WERI-Rb-1 (cell line): ENCODE measurements at places on chromosomes 2 and 18.

GRCh38 chr2:170969872-170970496 lies 40.9 kb downstream of the GORASP2 start:
- no peak for DNase-seq

DNA sequence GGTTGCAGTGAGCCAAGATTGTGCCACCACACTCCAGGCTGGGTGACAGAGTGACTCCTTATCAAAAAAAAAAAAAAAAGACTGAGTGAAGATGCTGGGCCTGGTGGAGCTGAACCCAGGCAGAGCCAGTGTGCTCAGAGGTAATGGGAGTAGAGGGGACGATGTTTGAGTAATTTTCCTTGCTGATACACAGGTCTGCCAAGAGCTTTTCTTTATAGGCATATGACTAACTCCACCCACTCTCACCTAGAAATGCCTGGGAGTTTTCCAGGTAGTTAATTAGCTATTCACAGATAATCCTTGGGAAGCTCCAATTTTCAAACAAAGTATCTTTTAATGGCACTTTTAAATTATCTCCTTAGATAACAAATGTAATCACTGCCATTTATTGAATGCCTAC lies 33.4 kb upstream of the ACSL3 start:
- no peak for DNase-seq

DNA sequence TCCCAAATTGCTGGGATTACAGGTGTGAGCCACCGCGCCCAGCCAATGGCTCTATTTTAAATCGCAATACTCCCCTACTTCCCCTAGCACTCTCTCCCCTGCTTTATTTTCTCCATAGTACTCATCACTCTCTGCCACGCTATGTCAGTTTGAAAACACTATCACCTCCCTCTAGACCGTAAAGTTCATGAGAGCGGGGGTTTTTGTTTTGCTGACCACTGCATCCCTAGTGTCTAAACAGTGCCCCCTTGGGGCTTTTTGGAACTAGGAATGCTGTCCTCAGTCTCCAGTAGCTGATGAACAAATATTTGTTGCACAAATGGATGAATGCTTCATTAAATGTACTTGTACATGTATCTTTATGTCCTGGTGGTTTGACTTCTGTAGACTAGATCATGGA lies 44.1 kb downstream of the ATOH8 start:
- DNase-seq = peak; percentile 56

GRCh38 chr2:110114831-110115255 lies 779 bp downstream of the MALL start:
- no peak for DNase-seq

GRCh38 chr2:33763671-33764310 lies 164.7 kb upstream of the FAM98A start:
- no peak for DNase-seq

DNA sequence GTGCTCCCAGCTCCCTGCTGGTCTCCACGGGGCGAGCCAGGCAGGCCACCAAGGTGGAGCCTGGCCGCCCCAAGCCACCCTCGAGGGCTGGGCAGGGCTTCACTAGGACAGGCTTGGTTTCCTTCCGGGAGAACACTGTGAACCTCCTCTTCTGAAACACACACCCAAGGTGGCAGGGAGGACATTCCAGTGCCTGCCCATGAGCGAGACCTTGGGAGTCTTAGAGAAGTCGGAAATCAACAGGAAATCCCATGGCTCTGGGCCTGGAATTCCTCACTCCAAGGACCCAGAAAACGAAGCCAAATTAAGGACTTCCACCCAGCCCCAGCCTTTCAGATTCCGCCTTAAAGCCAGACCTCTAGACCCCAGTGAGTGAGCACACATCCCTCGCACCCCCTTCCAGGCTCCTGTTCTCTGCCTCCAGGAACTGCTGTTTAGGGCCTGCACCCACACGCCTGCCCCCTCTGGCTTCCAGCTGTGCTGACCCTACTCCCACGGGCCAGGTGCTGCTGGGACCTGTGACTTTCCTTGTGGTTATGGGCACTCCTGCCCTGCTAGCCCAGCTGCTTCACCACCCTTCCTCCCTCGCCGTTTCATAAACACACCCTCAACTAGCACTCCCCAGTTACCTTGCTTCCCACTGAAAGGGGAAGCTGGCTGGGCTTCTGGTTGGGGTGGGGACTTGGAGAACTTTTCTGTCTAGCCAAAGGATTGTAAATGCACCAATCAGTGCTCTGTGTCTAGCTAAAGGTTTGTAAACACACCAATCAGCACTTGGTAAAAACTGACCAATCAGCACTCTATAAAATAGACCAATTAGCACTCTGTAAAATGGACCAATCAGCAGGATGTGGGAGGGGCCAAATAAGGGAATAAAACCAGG lies 13.7 kb downstream of the GPR17 start:
- DNase-seq = no peak

DNA sequence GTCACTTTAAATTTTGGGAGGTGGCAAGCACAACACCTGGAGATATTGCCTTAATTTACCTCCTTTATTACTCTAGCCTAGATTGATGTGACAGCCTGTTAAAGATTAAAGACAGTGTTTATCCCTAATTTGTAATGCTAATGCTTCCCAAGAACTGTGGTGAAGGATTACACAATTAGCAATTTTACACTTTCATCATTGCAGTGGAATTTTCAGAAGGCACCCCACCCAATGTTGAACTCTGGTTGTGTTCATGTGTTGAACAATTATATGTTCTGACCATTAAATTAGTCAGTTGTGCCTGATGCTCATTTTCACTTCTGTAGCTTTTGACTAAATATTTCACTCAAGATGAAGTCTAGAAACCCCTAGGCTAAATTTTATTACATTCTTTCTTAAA lies 317.1 kb upstream of the CWC22 start:
- no peak for DNase-seq

DNA sequence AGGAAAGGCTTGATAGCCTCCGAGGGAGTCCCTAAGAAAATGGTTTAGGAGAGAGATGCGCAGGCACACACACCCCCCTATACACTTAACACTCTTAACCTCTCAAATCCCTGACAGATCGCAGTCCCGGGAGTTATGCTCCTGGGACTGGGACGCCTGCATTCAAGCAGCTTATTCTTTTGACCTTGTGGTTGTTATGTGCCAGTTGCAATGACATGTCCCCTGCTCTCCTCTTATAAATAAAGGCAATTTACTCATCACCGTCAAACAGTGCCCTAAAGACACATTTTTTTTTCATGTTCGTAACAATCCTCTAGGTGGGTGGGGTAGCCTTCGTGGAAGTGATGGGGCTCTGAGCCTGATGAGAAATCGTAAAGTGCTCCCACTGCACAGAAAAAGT lies 162.2 kb downstream of the LRRC30 start:
- DNase-seq = peak; percentile 45

- no peak for DNase-seq
These were observed 38.3 kb upstream of the ANKRD44 start for GRCh38 chr2:197348721-197349360.

- no peak for DNase-seq
These were observed 695.5 kb downstream of the LRRTM4 start for GRCh38 chr2:76826691-76827090.

- DNase-seq = no peak
These were observed 804.4 kb downstream of the EPHA4 start for GRCh38 chr2:220767591-220768255.

DNA sequence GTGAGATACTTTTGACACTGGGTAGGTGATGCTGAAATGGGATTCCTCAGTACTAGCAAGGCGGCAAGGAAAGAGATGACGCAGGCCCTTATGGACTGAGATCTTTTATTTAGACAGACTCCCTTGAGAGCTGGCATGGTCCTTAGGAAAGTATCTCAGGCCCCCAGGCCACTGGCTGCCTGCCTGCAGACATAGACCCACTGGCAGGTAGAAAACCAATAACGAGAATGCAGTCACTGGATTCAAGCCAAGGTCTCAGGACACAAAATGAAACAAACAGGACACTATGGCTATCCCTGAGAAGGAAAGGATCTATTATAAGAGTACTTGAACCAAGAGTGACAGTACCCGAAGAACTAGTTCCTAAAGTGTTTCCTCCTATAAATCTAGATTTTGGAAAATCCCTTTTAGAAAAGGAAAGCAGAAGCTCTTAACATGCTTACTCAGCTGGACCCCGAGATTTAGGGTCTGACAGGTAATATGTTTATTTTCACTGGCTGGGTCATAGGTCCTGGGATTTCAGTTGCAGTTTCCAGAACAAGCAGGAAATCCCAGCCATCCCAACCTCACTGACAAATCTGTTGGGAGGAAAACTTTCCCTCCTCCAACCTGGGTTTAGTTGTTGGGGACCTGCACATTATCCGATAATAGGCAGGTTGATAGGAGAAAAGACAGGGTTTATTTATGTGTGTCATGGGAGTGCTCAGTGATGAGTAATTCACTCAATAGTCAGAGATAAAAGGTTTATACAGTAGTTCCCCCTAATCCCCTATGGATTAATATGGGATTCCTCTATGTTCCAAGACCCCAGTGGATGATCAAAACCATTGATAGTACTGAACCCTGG lies 44.5 kb downstream of the COMMD1 start:
- no peak for DNase-seq

- no peak for DNase-seq
These were observed 108.4 kb downstream of the FAM210A start for GRCh38 chr18:13617826-13618515.

- DNase-seq = no peak
These were observed 29.8 kb downstream of the ADD2 start for GRCh38 chr2:70738159-70738558.

GRCh38 chr2:86054535-86055082 lies 51.1 kb downstream of the POLR1A start:
- no peak for DNase-seq

- peak; percentile 62 for DNase-seq
These were observed 56.9 kb downstream of the COL4A4 start for GRCh38 chr2:227106845-227107759.

DNA sequence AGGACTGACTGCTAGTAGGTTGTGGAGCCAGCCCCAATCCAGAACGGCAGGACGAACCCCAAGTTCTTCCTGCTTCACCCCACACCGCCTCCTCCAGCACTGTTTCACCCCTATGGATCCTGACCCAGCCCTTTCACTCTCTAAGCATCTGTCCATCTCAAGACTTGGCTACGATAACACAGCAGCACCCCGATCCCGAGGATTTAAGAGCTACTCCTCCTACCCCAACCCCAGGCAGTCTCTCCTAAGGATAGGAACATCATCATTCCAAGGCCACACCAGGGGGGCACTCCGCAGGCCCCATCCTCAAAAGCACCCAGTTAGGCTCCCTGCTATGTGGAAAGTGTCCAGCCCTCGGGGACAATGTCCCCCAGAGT lies 645 bp downstream of the KCTD18 start:
- no peak for DNase-seq

- DNase-seq = no peak
These were observed 8.0 kb downstream of the CTDSP1 start for GRCh38 chr2:218407717-218408116.

DNA sequence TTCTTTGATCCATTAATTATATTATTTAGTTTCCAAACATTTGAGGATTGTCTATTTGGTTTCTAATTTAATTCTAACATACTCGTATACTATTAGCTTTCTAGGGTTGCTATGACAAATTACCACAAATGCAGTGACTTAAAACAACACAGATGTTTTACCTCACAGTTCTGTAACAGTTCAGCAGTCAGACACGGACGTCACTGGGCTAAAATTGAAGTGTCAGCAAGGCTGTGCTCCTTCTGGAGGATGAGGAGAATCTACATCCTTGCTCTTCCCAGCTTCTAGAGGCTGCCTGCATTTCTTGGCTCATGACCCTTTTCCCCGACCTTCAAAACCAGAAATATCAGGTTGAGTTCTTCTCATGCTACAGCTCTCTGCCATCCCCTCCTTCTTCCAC lies 117.6 kb downstream of the TFCP2L1 start:
- DNase-seq = no peak

DNA sequence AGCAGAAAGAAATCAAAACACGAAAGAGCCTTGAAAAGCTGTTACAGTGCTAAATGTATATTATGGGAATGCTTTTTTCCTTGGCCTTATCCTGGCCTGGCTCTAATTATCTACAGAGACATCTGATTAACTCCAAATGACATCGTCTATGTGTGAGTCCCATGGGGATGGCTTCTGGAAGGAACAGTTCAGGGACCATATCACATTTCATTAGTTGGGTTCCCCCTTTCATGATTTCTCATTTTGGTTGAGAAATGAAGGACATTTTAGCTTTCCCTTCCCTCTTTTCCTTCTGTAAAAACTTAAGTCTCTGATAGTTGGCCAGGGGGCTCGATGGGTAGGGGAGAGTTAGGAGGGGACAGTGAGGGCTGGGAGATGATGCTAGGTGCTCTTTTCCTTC lies 116.7 kb downstream of the PRKCE start:
- no peak for DNase-seq

DNA sequence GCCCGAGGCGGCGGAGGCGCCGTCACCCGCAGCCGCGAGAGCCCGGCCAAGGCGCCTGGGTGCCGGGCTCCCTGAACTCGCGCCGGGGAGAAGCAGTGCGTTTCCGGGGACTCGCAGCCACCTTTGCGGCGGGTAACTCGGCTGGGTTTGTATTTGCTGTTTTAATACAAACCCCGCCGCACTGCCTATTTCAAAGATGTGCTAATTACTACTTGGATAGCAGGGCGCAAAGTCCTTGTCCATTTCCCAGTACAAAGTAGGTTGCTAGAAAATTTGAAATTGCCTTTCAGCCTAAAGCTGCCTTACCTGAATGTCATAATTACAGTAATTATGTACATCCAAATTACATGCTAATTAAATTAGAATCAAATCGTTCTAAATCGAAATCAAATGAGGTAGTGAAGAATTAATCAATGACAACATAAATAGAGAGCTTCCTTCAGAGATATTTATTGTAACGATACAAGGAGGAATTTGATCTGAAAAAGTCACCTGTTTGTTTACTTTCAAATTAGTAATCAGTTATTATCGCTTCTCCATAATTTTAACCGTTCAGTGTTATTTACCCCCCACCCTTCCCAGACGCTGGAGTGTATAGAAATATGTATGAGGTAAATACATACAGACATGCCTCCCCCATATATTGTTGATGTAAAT lies 8.1 kb downstream of the SP9 start:
- DNase-seq = no peak

DNA sequence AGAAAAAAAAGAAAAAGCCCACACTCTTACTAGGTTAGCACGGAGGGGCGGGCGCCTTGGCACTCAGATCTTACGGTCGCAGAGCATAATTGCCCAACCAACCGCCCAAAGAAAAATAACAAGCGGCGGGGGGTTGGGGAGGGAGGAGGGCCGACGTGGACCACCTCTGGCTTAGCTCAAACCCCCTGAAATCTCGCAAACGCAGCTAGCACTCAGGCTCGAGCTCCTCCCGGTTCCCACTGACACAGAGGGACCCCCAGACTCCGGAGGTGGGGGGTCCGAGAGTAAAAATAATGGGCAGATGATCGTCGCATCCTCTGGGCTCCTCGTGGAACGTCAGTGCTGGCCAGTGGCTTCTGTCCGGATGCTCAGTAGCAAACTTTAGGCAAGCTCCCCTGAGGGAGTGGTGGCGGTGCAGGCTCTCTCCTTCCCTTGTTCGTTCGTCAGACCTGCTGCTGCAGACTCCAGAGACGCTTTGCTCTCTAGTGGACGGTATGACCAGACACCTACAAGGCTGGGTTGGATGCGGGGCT lies 12.0 kb downstream of the CATIP start:
- no peak for DNase-seq

DNA sequence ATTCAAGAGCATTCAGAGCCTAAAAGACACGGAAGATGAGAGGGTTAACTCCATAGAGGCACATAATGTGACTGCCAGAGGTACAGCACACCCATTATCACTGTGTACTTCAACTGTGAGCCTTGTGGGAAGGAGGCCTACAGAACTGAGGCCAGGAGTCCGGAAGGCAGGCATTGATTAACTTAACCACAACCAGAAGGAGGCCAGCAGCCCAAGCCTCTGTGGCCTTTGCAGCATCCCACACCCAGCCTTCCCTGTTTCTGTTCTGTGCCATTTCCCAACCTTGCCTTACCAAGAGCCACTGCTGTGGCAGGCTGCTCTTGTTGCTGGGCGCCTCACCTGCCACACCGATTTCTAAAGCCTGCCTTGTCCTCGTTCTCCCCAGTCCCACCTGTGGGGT lies 27.2 kb downstream of the SIGLEC15 start:
- DNase-seq = no peak
